Hepatocyte (in vitro differentiated cells): ENCODE measurements at places on chromosomes 11 and 22. TPM values are rescaled to one million over a fixed set of nuclear protein-coding genes. Genes with fewer than 3 reads are reported as not detected.

Gene LRRC74B
- total RNA-seq, result 0.20 TPM in 1 of 2 replicates, not detected in the other

Gene IL17REL
- not detected in 2 replicates for total RNA-seq

Gene ASRGL1
- total RNA-seq, result 5.1 and 9.5 TPM in 2 replicates

Gene VEGFB
- total RNA-seq, result 29.1 and 30.5 TPM in 2 replicates

Gene DAGLA
- 5.5 and 8.9 TPM in 2 replicates for total RNA-seq

Gene BAIAP2L2
- total RNA-seq, result 3.3 and 4.4 TPM in 2 replicates

Gene CEND1
- total RNA-seq, result not detected in 2 replicates

Gene TIRAP
- total RNA-seq, result 5.3 and 7.5 TPM in 2 replicates

Gene NDUFS8
- 100 and 111 TPM in 2 replicates for total RNA-seq

Gene PAMR1
- total RNA-seq, result 24.8 and 31.1 TPM in 2 replicates

Gene HOATZ
- not detected in 2 replicates for total RNA-seq

Gene SPDYC
- not detected in 2 replicates for total RNA-seq

Gene OR4A16
- total RNA-seq, result not detected in 2 replicates

Gene TYR
- total RNA-seq, result not detected in 2 replicates

Gene TUBA8
- 1.5 TPM in 1 of 2 replicates, not detected in the other for total RNA-seq

Gene TRIM48
- not detected in 2 replicates for total RNA-seq

Gene SLC17A6
- not detected in 2 replicates for total RNA-seq

Gene C1QTNF5
- 12.5 and 13.7 TPM in 2 replicates for total RNA-seq

Gene ROBO3
- total RNA-seq, result 3.7 and 5.0 TPM in 2 replicates

Gene INCENP
- 12.5 and 12.8 TPM in 2 replicates for total RNA-seq

Gene BIK
- total RNA-seq, result 2.0 and 10.6 TPM in 2 replicates

Gene AIFM3
- 1.3 and 3.1 TPM in 2 replicates for total RNA-seq

Gene GSTP1
- total RNA-seq, result 943 and 1,040 TPM in 2 replicates

Gene NXPE2
- 0.07 and 0.52 TPM in 2 replicates for total RNA-seq

Gene C11orf91
- not detected in 2 replicates for total RNA-seq

Gene KDM4D
- 0.80 and 0.84 TPM in 2 replicates for total RNA-seq

Gene IL10RA
- total RNA-seq, result 0.28 and 2.3 TPM in 2 replicates

Gene OR8D4
- 0.90 and 1.1 TPM in 2 replicates for total RNA-seq

Gene OR8D1
- total RNA-seq, result not detected in 2 replicates

Gene C22orf39
- 26.4 and 29.5 TPM in 2 replicates for total RNA-seq

Gene SPON1
- 73.1 and 82.8 TPM in 2 replicates for total RNA-seq
